Activated CD8-positive, alpha-beta memory T cell treated with anti-CD3 and anti-CD28 coated beads for 1 hour (primary cell): ENCODE measurements at places on chromosomes 3 and 15.

DNA sequence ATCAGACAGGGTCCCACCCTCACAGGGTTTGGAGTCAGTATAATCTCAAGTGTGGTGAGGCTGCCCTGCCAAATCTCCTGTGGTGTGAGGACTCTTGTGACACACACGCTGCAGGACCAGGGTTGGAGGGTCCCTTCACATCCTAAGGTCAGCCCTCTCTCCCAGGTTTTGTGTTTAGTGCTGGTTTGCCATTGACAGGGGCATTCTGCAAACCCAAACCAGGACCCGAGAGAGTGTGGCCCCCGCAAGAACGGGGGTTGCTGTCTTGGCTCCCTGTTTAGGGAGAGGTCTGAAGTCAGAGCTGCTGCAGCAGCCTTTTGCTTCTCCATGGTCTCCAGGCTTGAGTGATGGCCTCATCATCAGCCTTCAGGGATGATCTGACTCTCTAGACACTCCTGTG is 14.7 kb downstream of the FAM107A start:
- DNase-seq: no peak

- no peak for DNase-seq
Observed at GRCh38 chr3:128567141-128567540, 74.1 kb upstream of the GATA2 start.

- no peak for DNase-seq
Observed at GRCh38 chr15:100515758-100516157, 13.0 kb downstream of the CERS3 start.

- no peak for DNase-seq
Observed at GRCh38 chr3:85159376-85159775, 200.6 kb downstream of the CADM2 start.

DNA sequence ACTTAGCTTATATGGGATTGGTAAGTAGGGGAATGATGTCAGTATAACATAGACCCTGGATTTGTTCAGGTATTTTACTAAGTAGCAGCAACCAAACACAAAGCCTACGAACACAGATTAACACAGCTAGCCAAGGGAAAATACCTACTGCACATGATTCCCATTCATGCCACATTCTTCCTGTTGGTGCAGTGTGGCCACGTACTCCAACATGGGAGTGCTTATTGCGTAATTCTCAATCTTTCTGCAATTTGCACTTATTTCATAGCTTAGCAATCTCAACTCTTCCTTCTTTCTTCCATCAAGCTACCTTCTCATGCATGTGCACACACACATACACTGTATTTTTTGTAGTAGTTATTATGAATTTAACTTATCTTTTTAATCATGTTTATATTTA is 186.8 kb downstream of the IL5RA start:
- DNase-seq: no peak

DNA sequence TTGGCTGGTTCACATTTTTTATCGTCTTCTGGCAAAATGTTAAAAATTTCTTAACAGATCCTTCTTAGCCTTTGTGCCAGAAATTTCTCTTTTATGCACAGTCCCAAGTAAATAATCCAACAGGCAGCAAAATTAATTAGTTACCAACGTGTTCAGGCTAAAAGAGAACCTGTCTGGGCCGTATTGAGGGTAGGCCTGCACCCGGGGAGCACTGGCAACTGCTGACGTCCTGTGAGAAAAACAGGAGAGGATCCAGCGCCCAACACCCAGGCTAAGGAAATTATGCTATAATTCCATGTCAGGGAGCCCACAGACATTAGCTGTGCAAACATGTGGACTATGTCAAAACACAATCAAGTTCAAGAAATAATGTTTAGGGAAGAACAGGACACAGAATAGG is 30.7 kb upstream of the CSTA start:
- DNase-seq: no peak

- no peak for DNase-seq
Observed at GRCh38 chr15:75034615-75035014, 11.2 kb downstream of the PPCDC start.

- no peak for DNase-seq
Observed at GRCh38 chr3:86554383-86554782, 436.6 kb downstream of the VGLL3 start.

- no peak for DNase-seq
Observed at GRCh38 chr15:58631319-58631718, 118.2 kb downstream of the ADAM10 start.

- DNase-seq: no peak
Observed at GRCh38 chr3:140898340-140899180, 43.1 kb upstream of the SLC25A36 start.

GRCh38 chr3:184791171-184791570 is 20.8 kb upstream of the VPS8 start:
- no peak for DNase-seq

DNA sequence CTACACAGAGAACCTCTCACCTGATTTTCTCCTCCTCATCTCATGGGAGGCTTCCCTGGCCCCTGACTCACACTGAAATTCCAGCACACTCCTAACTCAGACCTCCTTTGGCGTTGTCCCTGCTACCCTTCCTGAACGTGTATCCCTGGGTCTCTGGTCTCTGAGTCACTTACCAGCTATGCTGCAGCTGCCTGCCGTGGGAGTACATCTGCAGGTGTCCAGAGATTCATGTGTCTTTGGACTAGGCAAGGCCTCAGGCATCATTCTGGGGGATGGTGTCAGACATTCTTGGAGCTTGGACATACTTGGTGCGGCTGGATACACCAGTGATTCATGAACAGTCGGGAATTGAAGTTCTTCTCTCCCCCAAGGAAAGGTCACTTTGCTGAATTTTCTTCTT is 148.8 kb upstream of the TRIM42 start:
- no peak for DNase-seq

- no peak for DNase-seq
Observed at GRCh38 chr3:100766069-100766468, 56.8 kb downstream of the TFG start.

DNA sequence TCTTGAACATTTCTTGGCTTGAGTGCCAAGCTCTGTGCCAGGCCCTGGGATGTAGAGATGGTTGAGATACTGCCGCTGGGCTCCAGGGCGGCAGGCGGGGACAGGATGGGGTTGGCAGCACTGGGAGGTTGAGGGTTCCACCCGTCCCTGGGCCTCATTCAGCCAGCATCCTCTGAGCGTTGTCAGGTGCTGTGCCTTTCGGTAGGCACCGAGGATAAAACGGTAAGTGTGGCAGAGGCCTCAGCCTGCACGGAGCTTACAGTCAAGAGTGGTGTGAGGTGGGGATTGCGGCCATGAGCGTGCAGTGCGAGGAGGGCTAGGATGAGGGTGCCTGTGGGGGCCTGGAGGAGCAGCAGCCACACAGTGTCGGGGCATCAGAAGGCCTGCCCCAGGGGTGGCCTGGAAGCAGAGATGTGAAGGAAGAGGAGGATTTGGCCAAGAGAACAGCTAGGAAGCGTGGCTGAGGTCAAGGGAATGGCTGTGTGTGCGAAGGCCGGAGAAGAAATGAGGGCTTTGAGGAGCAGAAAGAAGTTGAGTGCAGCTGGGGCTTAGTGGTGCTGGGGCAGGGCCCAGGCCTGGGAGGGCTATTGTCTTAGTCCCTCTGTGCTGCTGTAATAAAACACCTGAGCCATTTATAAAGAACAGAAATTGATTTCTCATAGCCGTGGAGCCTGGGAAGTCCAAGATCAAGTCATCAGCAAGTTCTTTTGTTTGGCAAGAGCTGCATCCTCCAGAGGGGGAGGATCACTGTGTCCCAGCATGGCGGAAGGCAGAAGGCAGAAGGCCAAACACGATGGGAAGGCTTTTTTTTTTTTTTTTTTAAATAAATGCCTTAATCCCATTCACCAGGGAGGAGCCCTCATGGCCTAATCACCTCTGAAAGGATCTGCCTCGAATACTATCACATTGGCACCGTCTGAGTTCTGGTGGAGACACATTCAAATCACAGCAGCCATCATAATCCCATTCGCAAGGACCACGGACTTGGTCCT is 22.7 kb downstream of the CORO2B start:
- no peak for DNase-seq
